ENCODE measurements at places on chromosomes 6 and 20.

DNA sequence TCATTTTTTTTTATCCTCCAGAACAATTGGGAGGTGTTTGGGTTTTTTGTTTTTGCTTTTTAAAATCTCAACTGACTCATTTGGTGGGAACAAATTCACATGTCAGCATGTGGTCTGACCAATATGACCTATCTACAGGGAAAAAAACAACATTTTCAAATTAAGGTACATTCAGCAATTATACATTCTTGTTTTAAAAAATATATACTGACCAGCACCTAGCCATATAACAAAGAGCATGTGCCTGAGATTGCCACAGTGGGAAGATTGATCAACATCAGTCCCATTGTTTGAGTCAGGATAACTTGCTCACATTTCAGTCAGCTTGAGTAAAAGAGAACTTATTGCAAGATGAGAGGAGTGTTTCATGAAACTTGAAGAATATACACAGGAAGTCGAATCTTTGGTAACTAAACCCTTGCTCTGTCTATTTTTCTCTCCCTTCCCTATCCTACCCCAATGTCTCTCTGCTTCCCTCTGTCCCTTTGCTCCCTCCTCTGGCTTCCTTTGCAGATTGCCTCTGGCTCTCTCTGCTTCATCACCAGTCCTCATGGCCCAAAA is 163.2 kb upstream of the TAB2 start:
- DNase-seq, result no peak

DNA sequence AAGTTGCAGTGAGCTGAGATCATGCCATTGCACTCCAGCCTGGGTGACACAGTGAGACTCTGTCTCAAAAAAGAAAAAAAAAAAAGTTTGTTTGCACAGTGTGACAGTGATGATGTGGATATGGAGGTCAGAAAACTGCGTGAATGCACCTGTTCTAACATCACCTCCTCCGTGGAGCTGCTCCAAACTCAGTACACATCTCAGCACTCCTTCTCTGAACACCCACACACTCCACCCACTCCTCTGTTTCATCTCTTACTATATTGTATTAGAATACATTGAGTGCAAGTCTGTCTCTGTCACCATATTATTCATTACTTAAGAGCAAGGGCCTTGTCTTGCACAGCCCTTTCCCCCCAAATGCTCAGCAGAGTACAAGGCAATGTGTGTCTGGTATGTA is 51.5 kb upstream of the ENPP4 start:
- DNase-seq, result no peak

DNA sequence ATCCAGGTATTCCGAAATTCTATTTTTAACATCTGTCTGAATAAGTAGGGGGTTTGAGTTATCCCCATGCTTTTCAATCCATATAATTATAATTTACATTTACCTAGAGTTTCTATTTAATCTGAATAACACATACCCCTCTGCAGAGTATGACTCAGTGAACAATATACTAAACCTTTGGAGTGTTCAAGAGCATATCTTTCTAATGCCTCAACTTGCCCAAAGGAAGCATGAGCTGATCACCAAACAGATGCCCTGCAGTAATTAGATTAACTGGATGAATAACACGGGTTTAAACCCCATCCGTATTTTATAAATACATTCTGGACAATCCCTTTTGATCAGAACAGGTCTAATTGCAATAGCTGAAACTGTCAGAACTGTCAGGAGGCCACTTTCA is 897.1 kb downstream of the TFAP2A start:
- DNase-seq, result no peak

GRCh38 chr20:15240801-15241200 is 903.4 kb upstream of the FLRT3 start:
- no peak for DNase-seq

DNA sequence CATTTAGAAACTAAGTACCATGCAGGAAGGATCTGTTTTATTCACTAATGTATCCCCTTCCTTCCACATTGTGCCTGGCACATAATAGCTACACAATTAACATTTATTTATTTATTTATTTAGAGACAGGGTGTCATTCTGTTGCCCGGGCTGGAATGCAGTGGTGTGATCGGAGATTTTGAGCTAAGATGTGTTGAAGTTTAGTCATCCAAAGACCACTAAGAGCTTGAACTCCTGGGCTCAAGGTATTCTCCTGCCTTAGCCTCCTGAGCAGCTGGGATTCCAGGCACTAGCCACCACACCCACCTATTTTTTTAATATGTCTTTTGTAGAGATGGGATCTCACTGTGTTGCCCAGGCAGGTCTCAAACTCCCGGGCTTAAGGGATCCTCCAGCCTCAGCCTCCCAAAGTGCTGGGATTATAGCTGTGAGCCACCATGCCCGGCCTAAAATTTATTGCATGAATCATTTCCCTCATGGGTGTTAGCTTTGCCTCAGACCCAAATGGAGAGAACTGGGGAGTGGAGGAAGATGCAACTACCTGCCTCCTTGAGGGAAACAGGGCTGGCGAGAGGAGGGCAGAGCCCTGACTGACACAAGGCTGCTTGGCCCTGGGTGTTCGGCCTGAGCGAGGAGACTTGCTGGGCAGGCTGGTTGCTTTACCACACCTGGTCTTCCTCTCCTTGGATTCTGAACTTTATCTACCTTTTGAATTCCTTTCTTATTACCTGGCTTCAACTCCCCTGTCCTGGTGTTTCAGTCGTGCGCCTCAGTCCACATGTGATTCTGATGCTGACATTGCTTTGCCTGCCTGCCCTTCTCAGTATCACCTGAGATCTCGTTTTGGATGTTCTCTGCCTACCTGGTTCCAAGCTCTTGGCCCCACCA is 1.7 kb upstream of the DYNLT1 start:
- DNase-seq, result no peak

- DNase-seq, result no peak
These were observed 211.4 kb upstream of the TSHZ2 start for GRCh38 chr20:52760791-52761190.

DNA sequence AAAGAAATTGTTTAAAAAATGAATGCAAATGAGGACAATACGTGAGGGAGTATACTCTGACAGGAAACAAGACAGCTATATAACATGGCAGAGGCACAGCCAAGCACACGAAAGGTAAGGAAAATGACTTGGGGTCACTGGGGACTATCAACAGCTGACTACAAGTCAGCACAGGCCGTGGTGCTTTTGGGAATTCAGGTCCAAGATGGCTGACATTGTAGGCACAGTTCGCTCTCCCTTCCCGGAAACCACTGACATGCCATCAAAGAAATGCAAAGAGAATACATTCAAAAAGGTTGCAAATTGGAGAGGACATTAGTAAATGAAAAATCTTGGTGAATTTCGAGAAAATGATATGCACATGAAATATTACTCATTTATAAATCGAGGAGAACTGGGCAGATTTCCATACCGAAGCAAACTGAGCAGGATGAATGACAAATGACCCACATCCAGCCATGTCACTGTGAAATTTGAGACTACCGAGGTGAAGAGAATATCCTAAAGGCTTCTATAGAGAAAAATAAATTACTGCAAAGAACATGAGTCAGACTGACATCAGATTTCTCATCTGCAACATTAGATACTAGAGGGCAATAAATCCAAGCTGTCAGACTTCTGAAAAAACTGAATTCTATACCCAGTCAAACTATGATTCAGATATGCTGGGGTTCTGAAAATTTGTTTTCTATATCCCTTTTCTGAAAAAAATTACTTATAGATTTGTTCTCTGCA is 391.1 kb downstream of the BTBD9 start:
- DNase-seq, result no peak

GRCh38 chr6:32984622-32985389 is 16.4 kb downstream of the BRD2 start:
- peak; percentile 56 for DNase-seq

DNA sequence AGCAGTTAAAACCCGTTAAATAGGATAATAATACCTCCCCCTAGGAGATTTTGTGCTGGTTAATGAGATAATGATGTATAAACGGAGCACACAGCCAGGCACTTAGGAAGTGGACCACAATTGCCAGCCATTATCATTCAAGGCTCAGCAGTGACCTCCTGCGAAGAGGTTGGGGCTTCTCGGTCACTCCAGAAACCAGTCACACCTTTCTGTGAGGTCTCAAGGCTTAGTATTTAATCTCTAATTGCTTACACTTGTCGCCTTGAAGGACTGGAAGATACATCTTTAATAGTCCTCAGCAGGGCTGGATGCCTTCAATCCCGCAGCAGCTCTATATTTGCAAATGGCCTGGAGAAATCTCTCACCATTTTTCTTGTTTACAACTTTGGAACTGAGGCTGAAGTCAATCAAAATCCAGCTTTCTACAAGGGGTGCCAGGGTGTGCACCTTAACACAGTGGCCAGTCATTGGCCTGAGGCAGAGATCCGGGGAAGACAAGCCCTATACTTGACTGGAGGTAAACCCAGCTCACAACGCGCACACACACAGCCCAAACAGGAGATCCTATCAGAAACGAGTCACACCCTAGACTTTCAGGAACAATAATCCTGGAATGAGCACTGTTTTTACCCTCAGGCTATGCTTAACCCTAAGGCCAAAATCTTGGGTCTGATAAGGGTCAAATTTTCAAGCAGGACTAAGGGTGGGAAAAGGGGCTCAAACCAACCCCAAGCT is 1.2 kb downstream of the POU5F1 start:
- DNase-seq, result no peak

DNA sequence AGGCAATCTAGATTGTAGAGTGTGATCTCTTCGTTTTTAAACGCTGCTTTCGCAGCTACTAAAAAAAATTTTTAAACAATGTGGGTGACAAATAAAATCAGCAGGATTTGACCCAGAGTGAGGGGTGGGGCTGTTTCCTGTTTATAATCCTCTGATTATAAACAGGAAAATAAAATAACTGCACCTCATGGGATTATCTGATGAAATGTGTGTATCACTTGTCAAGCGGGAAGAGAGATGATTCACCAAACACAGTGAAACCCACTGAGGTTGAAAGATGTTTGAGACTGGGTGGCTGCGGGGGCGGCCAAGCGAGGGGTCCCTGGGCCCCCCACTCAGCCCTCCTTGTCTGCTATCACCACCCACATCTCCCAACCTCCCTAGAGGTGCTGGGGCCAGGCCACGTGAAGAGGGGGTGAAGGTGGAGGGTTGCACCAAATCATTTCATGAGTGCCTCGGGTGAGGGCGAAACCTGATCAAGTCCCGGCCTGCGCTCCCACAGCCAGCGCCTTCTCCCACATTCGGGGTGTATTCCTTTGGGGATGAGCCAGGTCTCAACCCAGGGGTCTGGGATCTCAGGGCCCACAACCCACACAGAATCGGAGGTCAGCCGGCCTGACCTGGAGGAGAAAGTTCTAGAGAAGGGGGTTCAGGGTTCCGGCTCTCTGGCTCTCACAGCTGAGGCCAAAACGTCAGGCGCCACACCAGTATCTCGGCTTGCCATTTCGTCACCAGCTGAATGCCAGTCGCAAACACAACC is 212.5 kb downstream of the BMP7 start:
- DNase-seq, result no peak

GRCh38 chr6:165562421-165563090 is 100.5 kb downstream of the PDE10A start:
- no peak for DNase-seq

- DNase-seq, result no peak
These were observed 254.8 kb downstream of the FOXC1 start for GRCh38 chr6:1864496-1864895.

DNA sequence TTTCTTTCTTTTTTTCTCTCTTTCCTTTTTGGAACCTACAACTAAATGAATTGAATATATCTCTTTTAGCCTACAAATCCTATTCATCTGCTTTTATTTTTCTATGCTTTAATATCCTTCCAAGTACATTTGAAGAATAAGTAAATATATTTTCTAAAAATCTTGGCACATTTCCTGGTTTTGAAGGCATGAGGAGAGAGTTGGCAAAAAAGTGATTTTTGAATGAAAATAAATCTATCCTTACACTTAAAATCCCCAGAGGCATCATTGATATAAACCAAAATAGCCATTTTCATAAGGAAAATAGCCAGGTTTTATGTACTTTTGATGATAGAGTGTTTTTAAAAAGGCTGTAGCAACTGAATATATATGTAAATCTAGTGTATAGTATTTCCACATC is 69.0 kb downstream of the SAMD5 start:
- DNase-seq, result no peak

DNA sequence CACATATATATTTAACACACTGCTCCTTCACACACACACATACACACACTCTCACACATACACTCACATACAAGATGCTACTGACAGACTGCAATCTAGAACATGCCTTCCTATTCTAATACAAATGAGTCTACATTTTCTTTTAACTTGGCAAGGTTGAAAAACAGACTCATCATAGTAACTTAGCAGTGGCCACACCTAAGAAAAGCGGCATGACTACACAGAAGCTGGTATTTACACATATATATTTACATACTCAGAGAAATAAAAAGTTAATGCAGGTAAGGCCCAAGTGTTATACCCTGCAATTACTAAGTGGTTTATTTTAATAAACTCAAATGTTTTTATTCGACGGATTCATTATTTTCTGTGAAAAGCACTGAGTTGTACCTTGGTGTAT is 209.3 kb downstream of the FOXC1 start:
- no peak for DNase-seq

GRCh38 chr20:11158146-11158545 is 484.3 kb upstream of the JAG1 start:
- DNase-seq, result no peak

Measured in anterior cingulate cortex (tissue), 58 donors.